ENCODE measurements at places on chromosomes 11 and 22. TPM values are rescaled to one million over a fixed set of nuclear protein-coding genes. Genes with fewer than 3 reads are reported as not detected.

Gene LRP4
- total RNA-seq = 0.93 TPM

Gene OR52E8
- not detected for total RNA-seq

Gene NLRP6
- not detected for total RNA-seq

Gene MB
- not detected for total RNA-seq

Gene OR2AT4
- total RNA-seq = not detected

Gene CD3G
- total RNA-seq = not detected

Gene ACTN3
- not detected for total RNA-seq

Gene MIAT
- total RNA-seq = 0.66 TPM

Gene POLR2L
- total RNA-seq = 114 TPM

Gene DLG2
- 1.1 TPM for total RNA-seq

Gene TLCD5
- total RNA-seq = 8.8 TPM

Gene OR51E2
- not detected for total RNA-seq
